ENCODE measurements at places on chromosomes 2 and 18.
A peak's percentile ranks its signal among the peaks of the same experiment; 100 is the strongest.

- no peak for DNase-seq
Observed at GRCh38 chr2:110126086-110126773, 10.6 kb upstream of the MALL start.

- no peak for DNase-seq
Observed at GRCh38 chr2:31213601-31214443, 3.5 kb downstream of the CAPN14 start.

GRCh38 chr2:168710754-168711467 is 91.5 kb upstream of the NOSTRIN start:
- DNase-seq: no peak

- no peak for DNase-seq
Observed at GRCh38 chr2:44616667-44617155, 255.0 kb downstream of the CAMKMT start.

- DNase-seq: no peak
Observed at GRCh38 chr2:239394978-239395377, 5.8 kb downstream of the HDAC4 start.

GRCh38 chr18:36809590-36810381 is 19.0 kb downstream of the TPGS2 start:
- DNase-seq: peak; percentile 78

- no peak for DNase-seq
Observed at GRCh38 chr2:23414106-23414505, 29.1 kb downstream of the KLHL29 start.

GRCh38 chr2:96763511-96764252 is 3.0 kb downstream of the CNNM4 start:
- DNase-seq: peak; percentile 12

DNA sequence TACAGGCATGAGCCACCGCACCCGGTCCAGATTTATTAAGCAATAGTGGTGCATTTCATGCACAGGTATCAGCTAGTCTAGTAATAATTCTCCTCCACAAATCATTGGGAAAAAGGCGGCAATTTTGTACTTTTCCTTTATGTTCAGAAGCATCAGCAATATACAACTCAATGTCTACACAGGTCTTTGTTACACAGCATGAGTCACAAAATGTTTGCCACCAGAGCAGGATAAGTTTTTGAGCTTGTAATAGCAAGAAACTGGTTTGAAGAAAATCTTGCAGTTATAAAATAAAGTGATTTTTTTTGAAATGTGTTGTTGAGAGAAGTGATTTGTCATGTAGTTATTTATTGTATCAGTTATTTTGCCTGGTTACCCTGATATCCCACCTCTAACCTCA is 4.8 kb upstream of the ITPRIPL1 start:
- DNase-seq: no peak

DNA sequence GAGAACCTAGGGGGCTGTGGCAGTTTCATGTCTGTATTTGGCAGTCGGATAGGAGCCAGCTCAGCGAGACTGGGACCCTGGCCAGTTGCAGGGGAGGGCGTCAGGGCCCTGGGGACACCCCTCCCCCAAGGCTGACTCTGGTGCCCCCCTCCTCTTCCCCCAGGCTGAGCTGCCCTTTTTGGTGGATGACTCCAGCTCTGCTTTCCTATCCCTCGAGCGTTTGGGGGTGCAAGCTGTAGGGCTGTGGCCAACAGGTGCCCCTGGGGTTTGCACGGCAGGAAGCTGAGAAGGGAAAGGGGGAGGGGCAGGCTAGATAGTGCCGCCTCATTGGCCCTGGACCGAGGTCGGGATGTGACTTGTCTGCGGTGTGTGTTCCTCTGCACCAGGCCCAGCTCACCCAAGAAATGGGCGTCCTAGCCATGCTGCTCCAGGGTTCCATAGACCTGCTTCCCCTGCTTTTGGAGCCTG is 26.4 kb downstream of the SPEG start:
- peak; percentile 8 for DNase-seq

DNA sequence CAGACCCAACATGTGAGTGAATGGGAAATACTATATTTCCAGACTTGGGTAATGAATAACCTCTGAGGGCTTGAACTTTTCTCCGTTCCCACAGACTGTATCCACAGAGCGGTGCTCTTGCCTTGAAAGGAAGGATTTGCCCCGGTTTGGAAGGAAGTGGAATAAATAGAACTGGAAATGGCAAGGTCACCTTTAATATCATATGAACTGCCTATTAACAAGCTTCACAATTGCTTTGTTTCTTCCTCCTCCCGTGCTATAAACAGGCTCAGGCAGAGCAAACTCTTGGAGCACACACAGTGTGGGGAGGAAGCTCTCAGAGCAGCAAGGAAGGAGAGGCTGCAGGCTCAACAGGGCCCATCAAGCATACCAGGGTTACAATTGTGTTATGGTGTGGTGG is 28.5 kb upstream of the DARS1 start:
- DNase-seq: no peak

- no peak for DNase-seq
Observed at GRCh38 chr2:10333966-10334365, 31.3 kb downstream of the HPCAL1 start.

GRCh38 chr2:210337159-210337558 is 22.2 kb upstream of the MYL1 start:
- no peak for DNase-seq

DNA sequence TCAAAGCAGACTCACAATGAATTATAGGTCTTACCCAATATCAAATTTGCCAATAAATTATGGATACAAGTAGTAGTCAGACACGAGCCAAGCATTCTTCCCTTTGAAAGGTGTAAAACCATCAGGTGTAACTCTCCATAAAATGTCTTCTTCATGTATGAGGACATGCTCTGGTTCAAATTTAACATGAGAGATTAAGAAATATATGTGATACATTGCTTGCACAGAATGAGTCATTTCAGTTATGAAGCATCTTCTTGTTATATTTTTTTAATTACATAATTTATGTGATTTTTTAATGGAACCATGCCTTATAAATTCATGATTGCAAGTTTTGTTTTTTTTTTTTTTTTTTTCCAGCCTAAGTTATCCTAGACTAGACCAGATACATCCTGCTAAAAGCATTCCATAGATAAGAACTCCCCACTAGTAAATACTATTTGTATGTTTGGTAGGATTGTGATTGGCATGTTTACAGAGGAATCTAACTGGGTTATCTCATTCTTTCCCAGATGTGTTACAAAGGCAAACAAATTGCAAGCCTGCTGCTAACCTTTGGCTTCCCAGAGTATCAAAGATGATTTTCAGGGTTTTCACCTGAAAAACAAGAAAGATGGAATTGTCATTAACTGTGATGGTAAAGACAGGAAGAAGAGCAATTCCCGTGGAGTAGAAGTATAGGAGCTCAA is 621.9 kb downstream of the XIRP2 start:
- no peak for DNase-seq

DNA sequence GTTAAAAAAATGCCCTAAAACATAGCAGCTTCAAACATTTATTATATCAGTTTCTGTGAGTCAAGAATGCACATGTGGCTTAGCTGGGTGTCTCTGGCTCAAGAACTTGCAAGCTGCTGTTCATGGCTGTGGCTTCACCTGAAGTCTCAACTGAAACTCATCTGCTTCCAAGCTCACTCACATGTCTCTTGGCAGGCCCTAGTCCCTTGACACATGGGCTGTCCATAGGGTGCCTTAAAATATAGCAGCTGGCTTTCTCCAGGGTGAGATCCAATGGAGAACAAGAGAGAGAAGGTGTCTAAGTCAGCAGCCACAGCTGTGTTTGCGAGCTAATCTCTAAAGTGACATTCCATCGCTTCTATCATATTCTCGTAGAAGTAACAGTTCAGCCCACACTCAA is 152.8 kb downstream of the DSEL start:
- DNase-seq: no peak

- DNase-seq: no peak
Observed at GRCh38 chr2:119846021-119846420, 86.3 kb downstream of the PTPN4 start.

Data from HFFc6 (cell line).